ENCODE measurements at places on chromosomes 4 and X.

- no peak for DNase-seq
Observed at GRCh38 chrX:22320236-22320873, 47.6 kb downstream of the CBLL2 start.

DNA sequence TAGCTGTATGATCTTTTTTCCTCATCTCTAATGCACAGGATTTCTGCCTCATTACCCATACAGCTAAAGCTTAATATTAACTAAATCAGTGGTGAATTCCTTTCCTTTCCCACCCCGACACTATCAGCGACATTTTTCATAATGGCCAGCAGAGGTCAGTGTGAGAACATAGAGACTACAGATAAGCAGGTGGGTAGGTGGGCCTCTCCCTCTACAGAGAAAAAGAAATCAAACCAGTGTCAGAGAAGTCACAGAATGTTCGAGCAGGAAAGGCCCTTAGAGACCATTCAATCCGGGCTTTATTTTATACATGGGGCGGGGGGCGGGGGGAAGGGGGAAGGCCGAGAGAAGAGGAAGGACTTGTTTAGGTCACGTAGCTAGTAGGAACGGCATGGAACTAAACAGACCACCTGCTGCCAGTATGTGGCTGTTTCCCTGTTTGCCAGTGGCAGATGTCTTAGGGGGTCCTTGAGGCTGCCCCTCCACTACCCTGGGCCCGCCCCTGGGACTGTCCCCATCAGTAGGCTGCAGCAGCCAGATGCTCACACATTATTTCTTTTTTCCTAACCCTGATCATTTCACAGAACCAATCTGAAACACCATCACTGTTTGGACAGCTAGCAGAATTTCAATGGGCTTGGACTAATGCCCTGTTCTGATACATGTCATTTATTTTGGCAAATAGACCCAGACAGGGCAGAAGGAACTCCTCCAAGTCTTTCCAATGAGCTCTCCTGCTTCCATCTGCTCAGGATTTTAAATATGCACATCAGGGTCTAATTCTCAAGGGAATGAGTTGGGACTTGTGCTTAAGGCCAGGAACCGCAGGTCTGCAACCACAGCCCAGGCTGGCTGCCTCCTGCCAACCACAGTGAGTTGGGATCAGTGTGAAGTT is 133.4 kb downstream of the ATG4A start:
- peak; percentile 46 for DNase-seq

- no peak for DNase-seq
Observed at GRCh38 chrX:25296850-25297249, 281.1 kb upstream of the ARX start.

DNA sequence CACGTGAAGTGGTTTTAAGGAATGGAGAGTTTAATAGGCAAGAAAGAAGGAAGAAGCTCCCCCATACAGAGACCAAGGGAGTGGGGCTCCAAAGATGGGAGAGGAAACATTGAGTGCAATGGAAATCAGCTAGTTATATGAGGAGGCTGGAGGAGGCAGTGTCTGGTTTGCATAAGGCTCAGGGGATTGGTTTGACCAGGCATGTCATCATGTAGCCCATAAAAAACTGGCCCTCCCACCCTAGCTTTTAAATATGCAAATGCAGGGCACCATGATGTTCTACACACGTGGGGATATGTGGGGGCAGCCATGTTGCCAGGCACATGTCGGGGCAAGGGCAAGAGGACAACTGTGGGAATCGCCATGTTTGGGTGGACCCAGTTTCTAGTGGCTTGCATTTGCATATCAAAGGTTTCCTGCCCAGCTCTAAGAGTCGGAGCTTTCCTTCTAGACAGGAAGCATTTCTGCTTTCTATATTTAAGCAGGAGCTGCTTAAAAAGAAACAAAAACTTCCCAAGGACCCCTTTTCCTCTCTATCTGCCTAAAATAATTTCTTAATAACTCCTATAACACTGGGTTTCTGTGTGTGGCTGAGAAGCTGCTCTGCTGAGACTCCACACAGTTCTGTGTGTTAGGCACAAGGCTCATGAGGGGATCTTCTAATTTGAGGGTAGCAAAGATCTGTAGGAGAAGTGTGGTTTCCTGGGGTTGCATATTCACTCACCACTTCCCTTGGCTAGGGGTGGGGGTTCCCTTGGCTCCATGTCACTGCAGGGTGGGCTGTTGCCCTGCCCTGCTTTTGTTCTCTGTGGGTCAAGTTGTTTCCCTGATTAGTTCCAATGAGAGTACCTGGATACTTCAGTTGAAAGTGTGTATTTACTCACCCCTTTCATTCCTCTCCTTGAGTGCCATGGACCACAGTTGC is 113.5 kb downstream of the VSIG4 start:
- peak; percentile 74 for DNase-seq

DNA sequence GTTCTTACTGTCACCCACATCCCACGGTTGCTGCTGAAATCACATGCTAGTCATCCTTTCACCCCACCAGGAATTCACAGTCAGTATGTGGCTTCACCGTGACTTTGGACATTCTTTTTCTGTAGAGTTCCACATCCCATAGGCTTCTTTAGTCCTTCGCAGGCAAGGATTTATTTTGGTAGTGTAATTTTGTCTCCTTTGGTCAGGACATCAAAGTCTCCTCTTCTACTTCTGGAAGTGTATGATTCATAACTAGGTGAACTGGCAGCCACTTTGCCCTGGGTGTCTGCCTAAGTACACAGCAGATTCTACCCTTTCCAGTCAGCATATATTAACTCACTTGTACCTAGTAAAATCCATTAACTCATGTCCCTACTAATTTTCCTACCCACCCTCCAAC is 38.3 kb upstream of the MMAA start:
- DNase-seq = no peak

GRCh38 chr4:3703343-3703676 is 62.9 kb upstream of the ADRA2C start:
- no peak for DNase-seq

DNA sequence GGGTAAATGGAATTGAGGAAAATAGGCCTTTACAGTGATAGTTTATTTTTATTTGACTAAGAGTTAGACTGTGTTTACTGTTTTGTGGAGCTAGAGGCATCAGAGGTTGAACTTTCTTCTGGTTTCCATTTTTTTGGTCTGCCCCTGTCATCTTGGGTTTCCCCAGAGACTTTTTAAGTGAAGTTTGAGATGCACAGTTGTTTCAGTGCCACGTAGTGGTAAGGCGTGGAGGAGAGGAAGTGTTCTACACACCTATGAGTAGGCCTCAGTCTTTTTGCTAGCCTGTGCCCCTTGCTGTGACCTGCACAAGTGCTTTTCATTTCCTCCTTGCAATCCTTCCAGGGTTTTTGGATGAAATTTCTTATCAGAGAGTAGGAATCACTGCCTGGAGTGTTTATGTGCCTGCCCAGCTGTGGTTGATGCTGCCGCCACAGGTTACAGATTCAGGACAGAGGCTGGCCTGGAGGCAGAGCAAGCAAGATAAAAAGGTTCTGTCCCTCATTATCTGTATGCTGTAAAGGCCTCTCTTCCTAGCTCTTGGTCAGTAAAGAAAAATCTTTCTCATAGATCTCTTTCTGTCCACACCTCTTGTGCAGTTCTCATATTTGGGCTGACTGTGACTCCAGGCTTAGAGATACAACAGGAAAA is 12.5 kb upstream of the HSFX4 start:
- peak; percentile 4 for DNase-seq

DNA sequence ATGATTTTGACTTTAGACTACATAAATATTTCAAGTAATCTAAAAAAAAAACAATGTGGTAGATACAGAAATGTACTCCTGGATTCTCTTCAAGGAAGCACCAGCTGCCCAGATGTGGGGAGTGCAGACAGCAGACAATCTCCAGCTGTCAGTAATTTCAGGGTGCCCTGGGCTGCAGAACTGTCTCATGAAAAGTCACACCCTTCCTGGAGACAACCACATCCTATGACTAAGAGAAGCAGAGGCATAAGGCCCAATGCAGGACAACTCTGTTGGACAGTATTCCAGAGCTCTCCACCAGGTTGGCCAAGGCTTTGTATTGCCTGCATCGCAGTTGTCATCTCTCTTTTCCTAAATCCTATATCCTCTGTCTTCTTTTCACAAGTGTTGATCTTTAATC is 34.4 kb upstream of the BLTP1 start:
- DNase-seq = peak; percentile 87

DNA sequence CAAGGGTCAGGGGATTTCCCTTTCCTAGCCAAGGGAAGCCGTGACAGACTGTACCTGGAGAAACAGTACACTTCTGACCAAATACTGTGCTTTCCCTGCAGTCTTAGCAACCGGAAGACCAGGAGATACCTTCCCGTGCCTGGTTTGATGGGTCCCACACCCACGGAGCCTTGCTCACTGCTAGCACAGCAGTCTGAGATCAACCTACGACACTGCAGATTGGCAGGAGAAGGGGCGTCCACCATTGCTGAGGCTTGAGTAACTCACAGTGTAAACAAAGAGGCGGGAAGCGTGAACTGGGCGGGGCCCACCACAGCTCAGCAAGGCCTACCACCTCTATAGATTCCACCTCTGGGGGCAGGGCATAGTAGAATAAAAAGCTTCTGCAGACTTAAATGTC is 48.7 kb upstream of the SRD5A3 start:
- DNase-seq = peak; percentile 11

- no peak for DNase-seq
Observed at GRCh38 chr4:188032170-188032569, 36.6 kb downstream of the ZFP42 start.

DNA sequence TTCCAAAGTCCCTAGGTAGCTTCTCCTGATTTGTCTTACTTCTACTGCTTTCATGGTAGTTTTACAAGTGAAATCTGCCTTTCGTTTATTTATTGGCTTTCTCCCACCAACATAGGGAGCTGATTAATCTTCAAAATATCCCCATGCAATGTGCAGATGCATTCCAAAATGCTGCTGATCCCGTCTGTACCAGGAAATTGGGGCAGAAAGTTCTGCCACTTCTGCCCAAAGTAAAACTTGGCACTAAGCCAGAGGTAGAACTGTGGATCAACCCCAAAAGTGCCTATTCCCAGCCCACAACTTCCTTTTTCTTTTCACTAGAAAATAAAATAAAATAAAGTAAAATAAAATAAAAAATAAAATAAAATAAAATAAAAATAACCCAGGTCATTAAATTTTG is 47.3 kb upstream of the PPARGC1A start:
- DNase-seq = no peak

- DNase-seq = peak; percentile 68
Observed at GRCh38 chr4:83589279-83589678, 53.4 kb downstream of the GPAT3 start.

DNA sequence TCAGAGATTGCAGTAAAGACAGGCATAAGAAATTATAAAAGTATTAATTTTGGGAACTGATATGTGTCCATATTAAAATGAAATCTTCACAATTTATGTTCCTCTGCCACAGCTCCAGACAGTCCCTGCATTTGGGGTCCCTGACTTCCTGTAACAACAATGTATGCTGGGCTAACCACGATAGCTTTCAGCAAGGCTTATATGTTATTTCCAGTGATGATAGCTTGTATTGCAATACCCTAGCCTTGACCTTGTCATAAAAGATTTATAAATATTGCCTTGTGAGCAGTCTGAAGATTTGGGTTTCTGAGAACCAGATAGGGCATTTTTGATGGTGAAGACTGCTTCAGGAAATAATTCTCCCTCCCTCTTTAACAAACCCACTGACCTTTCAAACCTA is 129.5 kb downstream of the PCDH10 start:
- no peak for DNase-seq

GRCh38 chr4:13849778-13850177 is 222.3 kb upstream of the BOD1L1 start:
- DNase-seq = no peak

- no peak for DNase-seq
Observed at GRCh38 chr4:25879587-25879986, 16.8 kb upstream of the SEL1L3 start.

- DNase-seq = peak; percentile 62
Observed at GRCh38 chrX:72021975-72022374, 109.7 kb downstream of the RTL5 start.

DNA sequence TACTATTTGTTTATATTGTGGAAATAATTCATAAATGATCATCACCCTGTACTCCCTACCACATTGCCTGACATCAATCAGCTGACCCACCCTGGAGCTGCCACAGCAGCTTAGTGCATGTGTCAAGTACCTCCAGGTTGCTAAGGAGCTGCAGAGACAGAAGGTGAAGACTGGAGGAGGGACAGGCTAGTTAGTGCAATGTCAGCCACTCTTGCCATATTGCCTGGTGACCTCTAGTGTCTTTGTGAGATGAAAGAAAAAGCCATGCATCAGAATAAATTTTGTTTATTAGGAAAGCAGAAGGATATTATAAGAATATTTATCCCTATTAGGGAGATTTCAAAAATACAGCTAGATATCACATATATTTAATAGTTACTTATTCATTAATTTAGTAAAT is 243.9 kb upstream of the FAT4 start:
- no peak for DNase-seq

DNA sequence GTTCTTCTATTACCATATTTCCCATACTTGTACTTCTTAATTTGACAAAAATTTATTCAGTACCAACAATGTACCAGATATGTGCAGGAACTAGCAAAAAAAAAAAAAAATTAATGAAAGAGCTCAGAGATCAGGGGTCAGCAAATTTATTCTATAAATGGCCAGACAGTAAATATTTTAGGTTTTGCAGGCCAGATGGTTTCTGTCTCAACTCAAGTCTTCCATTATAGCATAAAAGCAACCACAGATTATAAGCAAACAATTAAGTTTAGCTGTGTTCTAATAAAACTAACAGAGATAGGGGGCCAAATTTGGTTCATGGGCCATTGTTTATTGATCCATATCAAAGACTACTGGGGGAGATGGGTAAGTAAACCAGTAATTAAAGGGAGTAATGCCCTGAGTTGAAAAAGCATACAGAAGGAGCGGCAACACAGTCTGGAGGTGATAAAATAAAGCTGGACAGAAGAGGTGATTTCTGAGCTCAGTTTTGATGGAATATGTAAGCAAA is 19.3 kb downstream of the NEK1 start:
- no peak for DNase-seq

DNA sequence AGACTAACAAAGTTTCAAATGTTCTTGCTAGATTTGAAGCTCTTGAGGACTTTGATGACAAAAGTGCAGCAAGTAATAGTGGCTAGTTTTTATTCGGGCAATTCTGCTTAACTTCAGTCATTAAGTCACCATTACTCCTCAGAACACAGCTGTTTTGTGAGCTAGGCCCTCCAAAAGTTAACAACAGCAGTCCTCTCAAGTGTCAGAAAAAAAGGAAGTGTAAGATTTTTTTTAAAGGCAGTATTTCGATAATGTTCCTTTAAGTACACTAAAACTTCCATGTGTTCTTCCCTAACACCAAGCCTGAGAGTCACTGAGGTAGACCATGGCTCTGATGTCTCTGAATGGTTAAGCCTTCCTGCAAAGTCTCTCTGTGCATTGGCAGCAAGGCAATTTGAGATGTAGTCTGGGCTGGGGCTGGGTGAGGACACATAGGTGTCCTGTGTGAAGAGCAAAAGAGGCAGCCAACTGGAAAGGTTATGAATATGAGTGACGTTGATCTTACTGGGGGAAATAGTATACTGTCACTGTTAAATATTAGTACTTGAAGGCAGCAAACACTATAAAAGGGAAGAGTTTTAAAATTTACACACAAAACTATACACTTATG is 174.0 kb upstream of the MAP3K15 start:
- DNase-seq = no peak

DNA sequence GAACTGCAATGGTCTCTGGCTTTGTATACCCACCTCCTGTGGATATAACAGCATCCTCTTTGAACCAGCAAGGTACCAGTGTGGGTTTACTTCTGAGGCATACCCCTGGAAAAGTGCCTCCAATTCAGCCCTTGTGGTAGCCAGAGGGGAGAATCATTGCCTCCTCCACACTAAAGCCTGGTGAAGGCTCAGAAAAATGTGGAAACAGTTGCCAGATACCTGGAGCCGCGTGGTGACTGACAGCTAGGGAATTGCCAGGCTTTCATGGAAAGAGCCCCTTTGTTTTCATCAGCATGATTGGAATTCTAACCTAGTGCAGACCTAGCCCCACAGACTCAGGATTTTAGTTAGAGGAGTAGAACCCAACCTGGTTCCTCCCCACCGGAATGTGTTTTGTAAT is 168.6 kb upstream of the KLF3 start:
- DNase-seq = no peak

Data from hematopoietic multipotent progenitor cell treated with erythropoietin and hydrocortisone succinate and interleukin-3 and kit ligand, for 4 days (in vitro differentiated cells).